ENCODE measurements at places on chromosomes 16 and 17. TPM values are rescaled to one million over a fixed set of nuclear protein-coding genes. Genes with fewer than 3 reads are reported as not detected.
A peak's percentile ranks its signal among the peaks of the same experiment; 100 is the strongest.

Gene GRB7
- 72.5 TPM for total RNA-seq

Gene SLC38A10
- total RNA-seq, result 89.7 TPM

Gene GDPD3
- total RNA-seq, result 3.6 TPM

Gene OR1D5
- not detected for total RNA-seq

Gene RAB11FIP4
- 32.5 TPM for total RNA-seq

Gene HBQ1
- total RNA-seq, result not detected

Gene AGRP
- total RNA-seq, result not detected

GRCh38 chr16:89525146-89525913 is 17.1 kb downstream of the SPG7 start:
- no peak overlapping the region for H3K27ac ChIP-seq
- peaks cover 35% of the 10 kb centered on the region for H3K36me3 ChIP-seq
- H3K27me3 ChIP-seq, result no peaks in the 10 kb centered on the region
- no peak overlapping the region for H3K4me3 ChIP-seq

DNA sequence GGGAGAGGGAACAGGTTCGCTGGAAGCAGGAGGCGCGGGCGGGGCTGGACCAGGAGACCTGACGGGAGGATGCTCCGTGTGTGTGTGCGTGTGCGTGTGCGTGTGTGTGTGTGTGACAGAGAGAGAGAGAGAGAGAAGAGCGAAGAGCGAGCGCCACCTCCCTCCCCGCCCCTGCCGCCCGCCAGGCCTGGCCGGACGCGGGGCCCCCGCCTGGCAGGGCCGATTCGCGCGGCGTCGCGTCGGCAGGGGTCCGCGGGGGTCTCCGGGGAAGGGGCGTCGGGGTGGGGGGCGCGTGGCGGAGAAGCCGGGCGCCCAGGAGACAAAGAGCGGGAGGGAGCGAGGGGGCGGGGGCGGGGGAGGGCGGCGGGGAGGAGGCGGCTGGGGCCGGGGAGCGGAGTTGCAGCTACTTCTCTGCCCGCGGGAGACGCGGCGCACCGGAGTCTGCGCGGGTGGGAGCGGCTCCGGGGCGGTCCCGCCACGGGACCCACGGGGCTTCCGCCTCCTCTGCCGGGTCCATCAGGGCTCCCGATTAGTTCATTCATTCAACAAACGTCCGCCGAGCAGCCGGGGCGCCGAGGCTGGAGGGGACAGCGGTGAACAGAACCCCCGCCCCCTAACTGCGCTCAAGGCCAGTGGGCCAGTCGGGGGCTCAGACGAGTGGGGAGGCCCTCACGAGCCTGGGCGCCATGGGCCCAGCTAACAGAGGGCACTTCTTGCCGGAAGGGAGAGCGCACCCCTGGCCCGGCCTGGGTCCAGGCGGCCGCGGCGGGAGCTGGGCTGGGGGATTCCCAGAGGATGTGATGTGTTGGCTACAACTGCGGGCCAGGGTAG is at the start of gene SAMD14:
SAMD14 (minus strand) TSS at position 433 of the 831 bp plus-strand sequence. CDS start 5,201 bp downstream, outside the sequence.
- peak within 1 kb of the TSS; percentile 56 for H3K4me3 ChIP-seq
- H3K27ac ChIP-seq, result no peak within 1 kb of the TSS
- DNase-seq, result peak; percentile 84
- peaks cover 3% of the 10 kb centered on the region for H3K36me3 ChIP-seq
- H3K4me1 ChIP-seq, result peaks cover 26% of the 10 kb centered on the region

GRCh38 chr17:42180922-42181850 is at the start of gene KCNH4:
Gene KCNH4, minus strand, starts transcription at chr17:42181142. Its CDS starts 197 bp downstream, at chr17:42180945.
- no peak within 1 kb of the TSS for H3K4me3 ChIP-seq
- H3K27me3 ChIP-seq, result peaks cover 19% of the 10 kb centered on the region
- DNase-seq, result peak; percentile 93
- no peaks in the 10 kb centered on the region for H3K36me3 ChIP-seq
- no peak within 1 kb of the TSS for H3K27ac ChIP-seq

- no peak overlapping the region for H3K27ac ChIP-seq
- no peak for DNase-seq
- peaks cover under 1% of the 10 kb centered on the region for H3K4me1 ChIP-seq
- no peak overlapping the region for H3K4me3 ChIP-seq
- no peaks in the 10 kb centered on the region for H3K27me3 ChIP-seq
Measured at GRCh38 chr17:4318596-4318995, 47.9 kb downstream of the UBE2G1 start.

- DNase-seq, result no peak
- no peaks in the 10 kb centered on the region for H3K36me3 ChIP-seq
- no peak overlapping the region for H3K4me3 ChIP-seq
- H3K27me3 ChIP-seq, result no peaks in the 10 kb centered on the region
- no peak overlapping the region for H3K27ac ChIP-seq
- no peaks in the 10 kb centered on the region for H3K4me1 ChIP-seq
Measured at GRCh38 chr16:59048876-59049275, 314.8 kb upstream of the GOT2 start.

DNA sequence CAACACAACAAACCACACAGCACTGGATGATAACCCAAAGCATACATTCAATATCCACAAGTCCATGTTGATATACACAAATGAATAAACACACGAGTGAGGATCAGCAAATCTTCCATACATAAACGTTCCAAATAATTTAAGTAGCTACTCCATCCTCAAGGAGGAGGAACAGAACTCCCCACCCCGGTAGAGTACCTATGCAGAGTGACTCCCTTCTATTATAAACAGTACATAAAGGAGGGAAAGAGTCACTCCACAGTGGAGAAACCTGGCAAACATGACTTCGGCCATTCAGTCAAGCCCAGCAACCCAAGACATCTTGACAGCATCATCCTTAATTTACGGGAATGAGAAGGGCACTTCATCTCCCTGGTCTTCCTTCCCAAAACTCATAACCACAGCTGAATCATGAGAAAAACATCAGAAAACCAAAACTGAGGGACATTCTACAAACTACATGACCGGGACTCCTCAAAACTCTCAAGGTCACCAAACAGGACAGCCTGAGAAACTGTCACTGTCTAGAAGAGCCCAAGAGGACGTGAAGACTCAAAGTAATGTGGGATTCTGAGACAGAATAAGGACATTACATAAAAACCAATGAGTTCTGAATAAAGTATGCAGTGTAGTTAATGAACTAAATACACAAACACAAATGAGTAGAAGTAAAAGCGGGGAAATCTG is 5.6 kb downstream of the USP22 start:
- H3K4me3 ChIP-seq, result no peak overlapping the region
- peaks cover 36% of the 10 kb centered on the region for H3K4me1 ChIP-seq
- no peak for DNase-seq
- peaks cover 8% of the 10 kb centered on the region for H3K36me3 ChIP-seq
- H3K27ac ChIP-seq, result no peak overlapping the region
- no peaks in the 10 kb centered on the region for H3K27me3 ChIP-seq

- no peak for DNase-seq
- H3K27ac ChIP-seq, result no peak overlapping the region
- H3K4me1 ChIP-seq, result no peaks in the 10 kb centered on the region
- no peak overlapping the region for H3K4me3 ChIP-seq
- H3K27me3 ChIP-seq, result no peaks in the 10 kb centered on the region
Measured at GRCh38 chr17:74568106-74568873, 981 bp upstream of the CD300H start.

- H3K4me3 ChIP-seq, result no peak overlapping the region
- H3K27me3 ChIP-seq, result no peaks in the 10 kb centered on the region
- no peak for DNase-seq
- H3K36me3 ChIP-seq, result peaks cover 39% of the 10 kb centered on the region
- peak overlapping the region; percentile 85 for H3K27ac ChIP-seq
- peaks cover 57% of the 10 kb centered on the region for H3K4me1 ChIP-seq
Measured at GRCh38 chr17:40450175-40450574, 6.9 kb downstream of the IGFBP4 start.

- DNase-seq, result no peak
- peaks cover 7% of the 10 kb centered on the region for H3K27me3 ChIP-seq
- no peak overlapping the region for H3K4me3 ChIP-seq
- H3K36me3 ChIP-seq, result no peaks in the 10 kb centered on the region
- no peaks in the 10 kb centered on the region for H3K4me1 ChIP-seq
Measured at GRCh38 chr17:46811978-46812583, 6.4 kb downstream of the WNT3 start.

DNA sequence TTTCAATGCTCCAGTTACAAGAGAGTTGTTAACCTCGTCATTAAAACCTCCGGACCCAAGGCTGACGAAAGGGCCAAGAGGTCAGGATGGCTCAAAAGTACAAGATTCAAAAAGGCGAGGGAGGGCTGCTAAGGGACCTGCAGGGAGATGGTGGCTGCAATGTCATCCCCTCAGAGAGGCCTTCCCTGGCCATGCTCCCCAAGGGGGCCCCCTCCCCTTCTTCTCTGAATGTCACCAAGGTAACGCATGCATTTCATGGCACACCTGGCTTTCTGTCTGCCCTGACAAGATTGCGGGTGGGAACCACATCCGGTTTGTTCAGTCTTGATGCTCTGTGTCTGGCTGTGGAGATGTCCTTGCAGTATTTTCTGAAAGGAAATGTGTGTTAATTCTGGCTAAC is 89.9 kb downstream of the C16orf78 start:
- H3K27me3 ChIP-seq, result peaks cover 2% of the 10 kb centered on the region
- H3K36me3 ChIP-seq, result no peaks in the 10 kb centered on the region
- DNase-seq, result peak; percentile 62
- no peak overlapping the region for H3K27ac ChIP-seq
- H3K4me1 ChIP-seq, result no peaks in the 10 kb centered on the region
- no peak overlapping the region for H3K4me3 ChIP-seq

- H3K4me1 ChIP-seq, result no peaks in the 10 kb centered on the region
- no peaks in the 10 kb centered on the region for H3K36me3 ChIP-seq
- DNase-seq, result no peak
- no peaks in the 10 kb centered on the region for H3K27me3 ChIP-seq
- H3K27ac ChIP-seq, result no peak overlapping the region
- H3K4me3 ChIP-seq, result no peak overlapping the region
Measured at GRCh38 chr17:51516924-51517323, 256.6 kb downstream of the UTP18 start.

DNA sequence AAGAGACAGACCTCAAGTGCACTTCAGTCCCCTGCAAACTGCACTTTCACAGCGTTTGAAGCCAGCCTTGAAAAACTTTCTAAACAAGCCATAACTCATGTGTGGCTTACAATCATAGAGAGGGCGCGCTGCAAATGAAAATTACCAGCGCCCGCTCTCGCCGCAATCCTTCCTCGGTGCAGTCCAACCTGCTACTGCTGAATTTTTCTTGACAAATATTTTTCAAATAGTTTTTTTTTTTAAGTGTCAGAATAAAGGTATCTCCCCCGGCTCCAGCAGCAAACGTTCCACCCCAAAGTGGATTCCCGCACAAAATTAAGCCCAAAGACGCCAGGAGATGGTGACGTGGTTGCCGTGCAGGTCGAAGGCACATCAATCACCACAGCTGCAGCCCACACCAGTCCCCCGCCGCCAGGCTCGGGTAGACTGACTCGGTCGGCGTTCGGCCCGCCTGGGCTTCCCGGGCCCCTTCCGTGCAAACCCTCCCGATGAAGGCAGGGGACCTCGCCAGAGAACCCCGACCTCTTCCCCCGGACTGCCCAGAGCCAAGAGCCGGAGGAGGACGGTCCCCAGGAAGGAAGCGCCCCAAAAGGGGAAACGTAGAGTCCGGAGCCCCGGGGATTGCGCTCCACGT is 630 bp downstream of the GRB2 start:
- no peaks in the 10 kb centered on the region for H3K4me1 ChIP-seq
- H3K4me3 ChIP-seq, result peak overlapping the region; percentile 90
- H3K27me3 ChIP-seq, result no peaks in the 10 kb centered on the region
- H3K27ac ChIP-seq, result peak overlapping the region; percentile 90
- DNase-seq, result peak; percentile 82

DNA sequence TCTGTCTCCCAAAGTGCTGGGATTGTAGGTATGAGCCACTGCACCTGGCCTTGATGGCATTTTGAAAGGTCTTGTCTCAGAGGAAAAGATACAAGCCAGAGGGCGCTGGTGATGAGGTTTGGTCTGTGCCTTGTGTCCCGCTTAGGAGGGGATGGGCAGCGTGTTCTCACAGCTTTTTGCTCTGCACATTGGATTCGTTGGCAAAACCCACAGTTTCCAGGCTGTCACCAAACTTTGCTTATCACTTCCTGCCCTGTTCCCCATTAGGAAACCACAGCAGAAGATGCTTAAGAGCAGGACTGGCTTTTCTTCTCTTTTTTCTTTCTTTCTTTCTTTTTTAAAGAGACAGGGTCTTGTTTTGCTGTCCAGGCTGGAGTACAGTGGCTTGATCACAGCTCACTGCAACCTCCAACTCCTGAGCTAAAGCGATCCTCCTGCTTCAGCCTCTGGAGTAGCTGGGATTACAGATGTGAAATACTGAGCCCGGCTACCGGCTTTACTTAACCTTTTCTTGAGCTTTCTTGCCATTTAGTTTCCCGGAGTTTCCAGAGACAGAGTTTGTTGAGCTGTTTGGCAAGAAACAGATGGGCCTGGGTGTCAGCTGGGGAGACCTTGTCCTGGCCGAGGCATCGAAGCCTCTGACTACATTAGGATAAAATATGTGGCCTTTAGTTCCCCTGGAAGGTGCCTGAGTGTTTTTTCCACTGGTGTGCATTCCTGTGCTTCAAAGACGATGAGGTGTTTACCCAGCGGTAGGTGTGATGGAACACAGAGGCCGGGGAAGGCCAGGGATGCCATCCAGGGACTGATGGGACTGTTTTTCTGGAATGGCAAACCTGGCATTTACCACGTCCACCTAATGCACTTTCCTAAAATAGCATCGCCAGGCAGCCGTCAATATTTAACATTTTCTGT is 112.9 kb downstream of the ABCC1 start:
- H3K27me3 ChIP-seq, result no peaks in the 10 kb centered on the region
- H3K4me3 ChIP-seq, result no peak overlapping the region
- DNase-seq, result no peak
